Right forelimb (tissue), 1 donor: ENCODE measurements at places on chromosomes 6 and 20.

- no peak for DNase-seq
Measured at GRCh38 chr6:12590901-12591300, 125.7 kb upstream of the PHACTR1 start.

GRCh38 chr6:85412911-85413430, 36.9 kb upstream of the NT5E start:
- DNase-seq: no peak

DNA sequence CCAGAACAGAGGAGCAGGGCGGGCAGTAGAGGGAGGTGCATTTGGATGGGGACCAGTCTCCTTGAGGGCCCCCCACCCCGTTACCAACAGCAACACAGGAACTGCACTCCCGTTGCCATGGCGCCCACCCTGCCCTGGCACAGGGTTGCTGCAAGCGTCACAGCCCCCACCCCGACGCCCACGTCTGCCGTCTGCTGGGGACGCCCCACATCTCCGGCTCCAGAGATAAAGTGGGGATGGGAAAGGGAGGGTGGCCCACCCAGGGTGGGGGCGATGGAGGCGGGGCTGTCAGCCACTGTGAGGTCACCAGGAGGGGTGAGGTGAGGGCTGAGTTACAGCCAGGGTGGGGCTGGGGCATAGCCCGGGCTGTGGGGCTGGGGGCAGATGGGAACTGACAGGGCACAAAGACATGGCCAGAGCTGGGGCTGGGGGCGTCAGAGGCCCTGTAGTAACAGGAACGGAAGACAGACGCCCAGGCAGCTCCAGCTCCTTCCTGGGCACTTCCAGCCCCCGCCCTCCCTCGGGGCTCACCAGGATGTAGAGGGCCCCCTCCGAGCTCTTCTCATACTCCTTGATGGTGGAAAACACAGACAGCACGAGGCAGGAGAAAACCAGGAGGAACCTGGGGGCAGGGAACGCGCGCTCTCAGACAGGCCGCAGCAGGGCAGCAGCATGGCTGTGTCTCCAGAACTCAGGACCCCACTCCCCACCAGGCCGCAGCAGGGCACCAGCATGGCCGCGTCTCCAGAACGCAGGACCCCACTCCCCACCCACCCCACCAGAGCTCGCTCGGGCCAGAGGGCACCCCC, 26.0 kb downstream of the KCNQ2 start:
- no peak for DNase-seq

DNA sequence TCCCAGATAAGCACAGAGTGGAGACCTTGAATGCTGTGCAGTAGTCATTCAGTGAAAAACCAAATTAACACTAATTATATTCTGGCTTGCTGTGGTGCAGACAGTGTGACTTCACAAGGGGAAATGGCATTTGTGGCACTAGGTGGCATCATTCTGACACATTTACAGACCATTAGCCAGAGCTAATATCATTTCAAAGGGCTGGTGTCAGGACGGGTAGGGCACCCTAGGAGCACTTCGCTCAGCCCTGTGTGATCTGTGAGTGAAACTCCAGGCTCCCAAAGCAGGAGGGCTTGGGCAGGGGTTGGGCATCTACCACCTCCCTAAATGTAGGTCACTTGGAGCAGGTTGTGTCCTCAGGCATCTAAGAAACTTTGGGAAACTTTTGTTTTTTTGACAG, 555.8 kb downstream of the PKHD1 start:
- DNase-seq: no peak

GRCh38 chr6:5241252-5241651, 19.5 kb downstream of the LYRM4 start:
- DNase-seq: no peak

DNA sequence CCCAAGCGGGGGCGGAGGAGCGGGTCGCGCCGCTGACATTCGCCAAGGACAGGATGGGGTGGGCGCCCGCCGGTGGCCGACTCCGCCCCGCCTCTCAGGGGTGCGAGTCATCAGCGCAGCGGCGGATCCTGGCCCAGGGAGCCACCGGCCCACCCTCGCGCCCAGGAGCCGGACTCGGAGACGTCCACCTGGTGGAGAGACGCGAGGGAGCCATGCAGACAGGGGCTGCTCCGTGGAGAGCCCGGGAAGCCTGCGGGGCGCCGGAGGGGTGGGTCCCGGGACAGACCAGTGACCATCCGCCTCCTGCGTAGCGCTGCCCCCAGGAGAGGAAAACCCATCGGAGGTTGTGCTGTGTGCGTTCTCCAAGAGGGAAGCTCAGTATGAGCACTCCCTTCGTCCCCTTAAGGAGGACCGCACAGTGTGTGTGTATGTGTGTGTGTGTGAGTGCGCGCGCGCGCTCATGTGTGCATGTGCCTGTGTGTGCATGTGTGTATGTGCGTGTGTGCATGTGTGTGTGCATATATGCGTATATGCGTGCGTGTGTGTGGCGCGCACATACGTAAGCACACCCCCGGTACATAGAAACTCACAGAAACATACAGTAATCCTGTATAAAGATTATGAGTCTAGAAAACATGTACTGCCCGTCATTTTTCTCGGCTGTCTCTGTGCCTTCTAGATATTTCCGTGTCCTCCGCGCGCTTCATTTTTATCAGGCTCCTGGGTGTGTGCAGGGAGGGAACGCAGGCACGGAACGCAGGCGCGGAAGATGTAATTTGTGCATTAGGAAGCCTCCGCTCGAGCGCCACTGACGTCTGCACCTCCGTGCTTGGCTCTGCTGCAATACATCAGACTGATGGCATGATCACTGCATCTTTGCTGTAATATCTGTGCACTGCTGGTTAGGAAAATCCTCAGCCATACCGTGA, 158.9 kb downstream of the TBXT start:
- DNase-seq: no peak

DNA sequence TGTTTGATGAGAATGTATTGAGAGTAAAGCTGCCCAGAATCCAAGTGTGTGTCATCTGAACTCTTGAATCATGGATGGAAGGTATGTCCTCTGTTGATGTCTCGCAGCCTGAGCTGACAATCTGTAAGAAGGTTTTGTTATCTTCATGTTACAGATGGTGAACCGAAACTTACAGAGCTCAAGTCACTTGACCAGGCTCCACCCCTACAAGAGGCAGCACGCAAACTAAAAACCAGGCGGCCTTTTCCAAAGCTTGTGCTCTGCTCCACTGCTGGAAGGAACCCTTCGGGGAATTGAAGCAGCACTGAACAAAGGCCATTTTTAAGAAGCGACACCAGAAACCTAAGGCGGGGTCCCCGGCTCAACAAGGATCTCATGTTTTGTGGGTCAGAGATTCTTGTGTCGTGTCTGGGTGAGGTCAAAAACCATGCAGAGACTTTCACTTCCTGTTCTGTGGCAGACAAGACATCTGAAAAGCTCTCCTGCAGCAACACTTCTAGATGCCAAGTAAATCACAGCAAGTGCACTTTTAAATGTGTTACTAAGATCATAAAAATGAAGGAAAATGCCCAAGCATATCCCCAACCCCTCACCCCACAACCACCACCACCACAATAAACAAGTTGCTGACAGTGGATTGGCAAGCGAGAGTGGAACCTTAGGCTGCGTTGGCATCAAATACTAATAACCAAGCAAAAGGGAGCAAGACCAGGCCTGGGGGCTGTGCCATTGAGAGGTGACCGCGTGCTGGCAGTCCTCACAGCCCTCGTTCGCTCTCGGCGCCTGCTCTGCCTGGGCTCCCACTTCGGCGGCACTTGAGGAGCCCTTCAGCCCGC, 27.3 kb downstream of the NQO2 start:
- DNase-seq: no peak

- no peak for DNase-seq
Measured at GRCh38 chr6:106079961-106080762, 6.0 kb upstream of the PRDM1 start.

GRCh38 chr20:11924923-11925322, 7.2 kb downstream of the BTBD3 start:
- DNase-seq: no peak

DNA sequence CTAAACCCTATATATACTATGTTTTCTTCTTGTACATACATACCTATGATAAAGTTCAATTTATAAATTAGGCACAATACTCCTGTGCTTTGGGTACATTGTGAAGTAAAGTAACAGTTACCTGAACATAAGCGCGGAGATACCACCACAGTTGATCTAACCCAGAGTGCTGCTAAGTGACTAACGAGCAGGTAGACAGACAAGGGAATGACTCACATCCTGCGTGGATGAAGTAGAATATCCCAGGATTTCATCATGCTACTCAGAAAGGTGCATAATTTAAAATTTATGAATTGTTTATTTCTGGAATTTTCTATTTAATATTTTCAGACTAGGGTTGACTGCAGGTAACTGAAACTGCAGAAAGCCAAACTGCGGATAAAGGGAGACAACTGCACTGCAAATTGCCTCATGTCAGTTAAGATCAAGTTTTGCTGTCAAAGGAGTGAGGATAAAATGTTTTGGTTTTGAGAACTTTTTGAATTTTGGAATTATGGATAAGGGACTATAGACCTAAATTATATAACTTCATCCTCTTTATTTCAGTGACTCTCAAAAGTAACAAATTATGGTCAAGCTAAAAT, 14.4 kb downstream of the MKKS start:
- no peak for DNase-seq

GRCh38 chr6:21722510-21722909, 129.0 kb downstream of the SOX4 start:
- no peak for DNase-seq

DNA sequence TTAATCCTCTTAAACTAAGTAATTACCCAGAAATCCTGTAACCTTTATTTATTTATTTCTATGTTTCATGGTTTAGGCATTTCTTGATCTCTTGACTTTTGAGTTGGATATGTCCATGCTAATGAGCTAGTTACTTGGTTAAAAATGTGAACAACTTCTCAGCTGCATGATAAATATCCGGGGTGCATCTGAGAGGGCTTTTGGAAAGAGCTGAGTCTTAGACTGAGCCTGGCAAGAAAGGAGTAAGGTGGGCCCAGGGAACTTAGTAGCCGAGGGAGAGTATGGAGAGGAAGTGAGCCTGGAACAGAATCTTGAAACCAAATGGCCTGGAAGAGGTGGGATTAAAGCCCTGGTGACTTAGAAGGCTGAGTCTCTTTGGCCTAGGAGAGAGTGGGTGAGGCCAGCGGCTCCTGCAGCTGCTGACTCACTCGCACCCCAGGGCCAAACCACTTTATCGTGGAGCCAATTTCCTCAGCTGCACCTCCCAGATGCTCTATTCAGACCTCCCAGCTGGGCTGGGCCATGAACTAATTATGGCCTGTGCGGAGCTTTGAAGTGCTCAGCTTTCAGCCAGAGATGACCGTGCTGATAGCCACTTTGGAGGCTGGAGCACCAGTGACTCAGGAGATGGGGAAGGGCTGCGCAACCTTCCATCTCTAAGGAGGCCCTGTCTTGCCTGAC, 19.1 kb downstream of the TGM3 start:
- no peak for DNase-seq

GRCh38 chr6:35642471-35643161, 46.1 kb downstream of the FKBP5 start:
- no peak for DNase-seq

- DNase-seq: no peak
Measured at GRCh38 chr6:119347466-119348095, 2.0 kb downstream of the MAN1A1 start.

GRCh38 chr6:143098054-143098671, 37.5 kb downstream of the AIG1 start:
- no peak for DNase-seq

DNA sequence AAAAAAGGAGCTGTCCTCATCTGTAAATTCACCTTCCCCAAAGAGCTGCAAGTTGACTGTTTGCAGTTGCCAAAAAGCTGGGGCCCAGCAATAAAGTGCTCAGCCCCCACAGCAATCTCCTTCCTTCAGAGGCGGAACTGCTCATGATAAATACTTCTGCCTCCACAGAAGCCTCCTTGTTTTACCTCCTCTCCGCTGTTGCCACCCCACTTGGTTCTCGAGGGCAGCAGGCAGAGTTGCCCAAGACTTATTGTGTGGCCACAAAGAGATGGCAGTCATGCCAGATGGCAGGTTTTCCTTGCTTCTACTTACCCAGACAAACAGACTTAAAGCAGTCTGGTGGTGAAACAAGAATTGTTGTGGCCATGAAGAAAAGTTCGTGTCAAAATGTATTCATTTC, 66.3 kb downstream of the SLX4IP start:
- no peak for DNase-seq

DNA sequence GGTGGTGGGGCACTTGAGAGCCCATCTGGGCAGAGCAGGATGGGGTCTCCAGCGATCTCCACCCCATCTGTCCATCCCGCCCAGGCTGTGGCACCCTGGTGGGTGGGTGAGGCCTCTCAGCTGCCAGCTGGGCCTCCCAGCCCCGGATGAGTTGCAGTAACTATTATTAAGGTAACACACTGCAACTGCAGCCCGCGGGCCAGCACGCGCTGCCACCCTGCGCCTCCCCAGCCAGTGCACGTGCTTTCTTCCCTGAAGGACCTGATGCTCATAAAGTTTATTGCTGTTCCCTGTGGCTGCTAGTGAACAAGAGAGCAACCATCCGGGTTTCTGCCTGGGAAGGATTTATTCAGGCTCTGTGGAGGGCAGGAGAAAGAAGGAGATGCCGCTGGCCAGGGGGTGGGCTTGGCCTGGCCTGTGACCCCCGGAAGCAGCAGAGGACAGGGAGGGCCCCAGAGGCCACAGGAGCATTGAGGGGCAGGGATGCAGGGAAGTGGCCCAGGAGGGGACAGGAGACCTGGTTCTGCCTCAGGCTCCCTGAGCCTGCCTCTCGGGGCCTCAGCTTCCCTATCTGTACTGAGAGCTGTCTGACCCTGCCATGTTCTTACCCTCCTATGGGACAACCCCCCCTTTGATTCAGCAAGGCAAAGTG, 1.7 kb downstream of the IP6K3 start:
- no peak for DNase-seq

GRCh38 chr6:52662031-52662430, 8.9 kb upstream of the TMEM14A start:
- DNase-seq: no peak

DNA sequence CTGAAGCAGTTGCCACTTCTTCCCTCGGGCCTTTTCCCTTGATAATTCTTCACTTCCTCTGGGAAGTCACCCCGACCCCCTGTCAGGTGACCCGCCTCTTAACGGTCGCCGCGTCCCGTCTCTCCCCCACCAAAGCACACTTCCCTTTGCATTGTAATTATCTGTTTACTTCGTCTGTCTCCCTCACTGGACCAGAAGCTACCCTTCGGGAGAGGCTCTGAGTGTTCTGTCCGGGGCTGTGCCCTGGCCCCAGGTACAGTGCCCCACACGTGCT, 771 bp upstream of the SNAI1 start:
- no peak for DNase-seq

DNA sequence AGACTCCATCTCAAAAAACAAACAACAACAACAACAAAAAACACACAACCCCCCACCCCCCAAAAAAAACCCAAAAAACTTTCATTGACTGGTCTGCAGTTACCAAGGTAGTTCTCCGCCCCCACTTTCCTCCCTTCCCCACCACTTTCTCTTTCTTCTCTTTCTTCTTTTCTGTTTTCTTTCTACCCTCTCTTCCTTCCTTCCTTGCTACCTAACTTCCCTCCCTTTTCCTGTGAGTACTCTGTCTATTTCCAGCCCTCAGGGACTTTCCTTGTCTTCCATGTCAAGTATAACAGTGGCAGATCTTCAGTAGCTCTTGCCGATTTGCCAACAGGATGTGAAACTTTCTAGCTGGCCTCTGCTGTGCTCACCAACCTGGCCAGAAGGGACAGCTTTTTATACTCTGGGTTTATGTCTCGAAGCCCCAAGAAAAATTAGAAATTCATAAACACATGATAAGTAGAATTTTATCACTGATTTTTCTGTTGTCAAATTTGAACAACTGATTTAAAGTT, 399.5 kb downstream of the QKI start:
- no peak for DNase-seq

GRCh38 chr6:142756215-142756630, 188.8 kb downstream of the HIVEP2 start:
- no peak for DNase-seq
